ENCODE measurements at places on chromosomes 1 and 21. TPM values are rescaled to one million over a fixed set of nuclear protein-coding genes. Genes with fewer than 3 reads are reported as not detected.

CD5L gene
- 0.49 TPM for total RNA-seq

CD1C gene
- total RNA-seq = not detected

AK2 gene
- total RNA-seq = 27.8 TPM

HSF2BP gene
- total RNA-seq = 2.2 TPM

NES gene
- 47.2 TPM for total RNA-seq

CEP104 gene
- total RNA-seq = 31.0 TPM

ARHGAP30 gene
- total RNA-seq = 0.49 TPM

PPIAL4G gene
- total RNA-seq = 0.25 TPM

SRSF4 gene
- total RNA-seq = 31.0 TPM

EPRS1 gene
- total RNA-seq = 137 TPM

C21orf58 gene
- total RNA-seq = 2.2 TPM

KCNT2 gene
- 26.6 TPM for total RNA-seq

TRAF3IP3 gene
- 0.49 TPM for total RNA-seq

TNFRSF9 gene
- total RNA-seq = not detected
